ENCODE measurements at places on chromosomes 1 and 21. TPM values are rescaled to one million over a fixed set of nuclear protein-coding genes. Genes with fewer than 3 reads are reported as not detected.
A peak's percentile ranks its signal among the peaks of the same experiment; 100 is the strongest.

CDC7 gene
- total RNA-seq: 16.5 TPM

ATF3 gene
- total RNA-seq: 18.3 TPM

ANKRD45 gene
- 8.8 TPM for total RNA-seq

TNFRSF8 gene
- 0.11 TPM for total RNA-seq

KCNC4 gene
- total RNA-seq: 9.1 TPM

LPAR3 gene
- total RNA-seq: 14.1 TPM

ZNF697 gene
- 13.8 TPM for total RNA-seq

DNA sequence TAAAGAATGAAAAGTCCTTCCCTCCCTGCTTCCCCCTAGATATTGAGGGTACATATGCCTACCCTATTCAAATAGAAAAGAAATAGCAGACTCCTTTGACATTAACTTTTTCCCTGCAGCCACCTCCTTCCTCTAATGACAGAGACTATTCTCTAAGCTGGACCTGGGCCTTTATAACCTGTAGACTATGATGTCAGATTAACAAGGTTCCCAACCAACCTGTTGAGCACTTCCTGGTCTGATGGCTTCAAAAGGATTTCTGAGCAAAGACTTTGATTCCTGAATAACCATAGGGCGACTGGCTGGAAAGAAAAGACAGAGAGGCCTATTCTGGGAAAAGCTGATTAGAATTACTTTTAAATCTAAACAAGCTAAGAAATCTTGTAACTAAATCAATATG is 18.4 kb upstream of the C1orf216 start:
- no peaks in the 10 kb centered on the region for H3K4me1 ChIP-seq
- H3K27ac ChIP-seq: no peak overlapping the region
- H3K36me3 ChIP-seq: no peaks in the 10 kb centered on the region
- DNase-seq: no peak

- H3K36me3 ChIP-seq: no peaks in the 10 kb centered on the region
- no peaks in the 10 kb centered on the region for H3K27me3 ChIP-seq
- H3K4me1 ChIP-seq: no peaks in the 10 kb centered on the region
- H3K4me3 ChIP-seq: no peak overlapping the region
Observed at GRCh38 chr21:35414507-35415139, 365.5 kb upstream of the RUNX1 start.

DNA sequence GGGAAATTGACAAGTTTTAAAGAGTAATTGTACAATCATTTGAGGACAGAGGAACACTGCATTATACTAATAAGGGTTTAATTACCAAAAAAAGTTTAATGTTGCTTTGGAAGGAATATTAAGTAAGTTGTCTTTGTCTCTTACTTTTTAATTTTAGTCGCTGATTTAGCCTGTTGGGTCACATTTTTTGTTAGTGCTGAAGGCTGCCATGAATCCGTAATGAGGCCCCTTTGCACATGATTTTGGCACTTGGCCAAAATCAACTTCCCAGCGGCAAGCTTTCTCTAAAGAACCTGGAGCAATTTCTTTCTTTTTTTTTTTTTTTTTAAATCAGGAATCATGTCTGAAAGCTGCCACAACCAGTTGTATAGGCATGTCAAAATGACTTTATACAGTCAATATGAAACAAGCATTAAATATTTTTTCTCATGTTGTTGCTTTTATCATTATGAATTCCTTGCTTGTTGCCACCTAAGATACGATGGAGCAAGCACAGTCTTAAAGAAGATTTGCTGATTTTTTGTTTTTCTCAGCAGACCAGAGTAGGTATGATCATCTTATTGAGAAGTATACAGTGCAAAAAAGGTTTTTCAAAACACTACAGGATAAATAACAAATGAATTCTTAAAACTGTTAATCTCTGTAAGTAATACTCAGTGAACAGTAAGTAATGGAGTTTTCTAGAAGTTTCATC is 690.4 kb downstream of the USP25 start:
- H3K27ac ChIP-seq: peak overlapping the region; percentile 92
- peak; percentile 75 for DNase-seq
- no peaks in the 10 kb centered on the region for H3K27me3 ChIP-seq
- H3K4me3 ChIP-seq: peak overlapping the region; percentile 56

GRCh38 chr1:53461323-53462044 is 2.3 kb downstream of the DMRTB1 start:
- no peak overlapping the region for H3K4me3 ChIP-seq
- H3K27me3 ChIP-seq: no peaks in the 10 kb centered on the region
- no peak for DNase-seq
- peaks cover 5% of the 10 kb centered on the region for H3K4me1 ChIP-seq
- no peak overlapping the region for H3K27ac ChIP-seq

GRCh38 chr1:193806079-193807048 is 620.0 kb upstream of the B3GALT2 start:
- H3K4me3 ChIP-seq: no peak overlapping the region
- H3K36me3 ChIP-seq: no peaks in the 10 kb centered on the region
- no peak overlapping the region for H3K27ac ChIP-seq
- no peaks in the 10 kb centered on the region for H3K4me1 ChIP-seq
